ENCODE measurements at places on chromosomes 5 and 9.

GRCh38 chr9:125296843-125297372 lies 35.3 kb downstream of the GAPVD1 start:
- no peak for DNase-seq

DNA sequence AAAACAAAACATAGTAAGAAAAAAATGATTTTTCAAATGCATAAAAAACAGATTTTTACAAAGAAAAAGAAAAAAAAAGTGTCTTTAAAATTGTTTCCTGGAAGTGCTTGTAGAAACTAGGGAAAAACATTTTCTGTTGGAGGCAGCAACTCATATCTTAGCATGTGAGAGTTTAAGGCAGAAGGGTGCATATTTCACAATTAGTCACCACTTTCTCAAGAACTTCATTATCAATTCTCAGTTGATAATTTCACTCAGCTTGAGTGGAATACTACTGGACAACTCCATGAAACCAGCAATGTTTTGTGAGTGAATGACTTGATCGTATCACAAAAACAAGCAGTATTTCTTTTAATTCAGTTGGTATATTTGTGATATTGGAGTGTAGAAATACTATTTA lies 508.3 kb upstream of the DAB2 start:
- DNase-seq: no peak

- DNase-seq: no peak
Observed at GRCh38 chr5:135825373-135826220, 8.9 kb upstream of the SLC25A48 start.

DNA sequence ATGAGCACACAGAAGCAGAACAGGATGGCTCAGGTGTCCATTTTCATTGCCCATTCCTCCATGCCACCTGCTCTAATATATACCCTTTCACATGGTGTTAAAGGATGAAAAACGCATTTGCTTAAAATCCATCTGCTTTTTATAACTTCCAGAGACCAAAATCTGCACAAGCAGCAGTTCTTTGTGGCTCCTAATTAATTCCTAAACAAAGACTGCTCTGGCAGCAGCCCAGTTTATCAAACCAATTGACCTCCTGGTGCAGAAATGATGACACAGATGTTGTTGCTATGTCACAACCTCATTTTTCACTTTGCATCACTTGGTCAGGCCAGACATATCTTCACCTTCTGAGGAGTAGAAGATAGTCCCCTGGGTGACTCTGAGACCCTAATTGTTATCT lies 141.2 kb downstream of the ASTN2 start:
- DNase-seq: no peak

DNA sequence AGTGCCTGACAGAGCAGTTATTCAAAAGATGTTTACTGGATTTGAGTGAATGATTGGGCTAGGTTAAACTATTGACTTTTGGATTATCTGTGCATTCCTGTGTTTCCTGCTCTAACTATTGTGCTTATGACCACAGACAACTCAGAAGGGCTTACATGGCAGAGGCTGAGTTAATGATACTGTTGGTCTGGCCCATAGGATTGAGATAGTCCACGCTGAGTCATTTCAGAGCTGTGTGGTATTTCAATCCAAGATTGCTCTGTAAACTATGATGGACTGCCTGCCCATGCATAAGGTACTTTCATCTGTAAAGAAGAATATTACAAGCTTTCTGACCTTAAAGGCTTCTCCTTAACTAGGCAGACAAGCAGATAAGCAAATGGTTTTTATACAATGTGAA lies 49.1 kb upstream of the SLIT3 start:
- peak; percentile 51 for DNase-seq

- peak; percentile 92 for DNase-seq
Observed at GRCh38 chr9:110626101-110626829, 42.3 kb upstream of the MUSK start.

DNA sequence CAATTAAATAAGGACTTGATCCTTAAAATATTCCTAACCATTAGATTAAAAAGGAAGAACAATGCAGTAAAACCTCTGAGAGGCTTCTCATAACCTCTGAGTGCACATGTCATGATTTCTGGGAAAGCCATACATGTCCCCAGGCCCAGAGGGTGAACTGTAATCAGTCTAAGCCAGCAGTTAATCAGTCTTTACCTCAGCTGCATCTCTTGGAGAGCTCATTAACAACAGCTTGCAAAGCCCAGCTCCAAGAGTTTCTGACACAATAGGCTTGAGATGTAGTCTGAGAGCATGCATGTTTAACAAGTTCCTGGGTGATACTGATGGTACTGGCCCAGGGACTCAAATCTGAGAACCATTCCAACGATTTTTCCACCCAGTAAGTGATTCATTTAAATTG lies 392.1 kb downstream of the DNAH5 start:
- no peak for DNase-seq

DNA sequence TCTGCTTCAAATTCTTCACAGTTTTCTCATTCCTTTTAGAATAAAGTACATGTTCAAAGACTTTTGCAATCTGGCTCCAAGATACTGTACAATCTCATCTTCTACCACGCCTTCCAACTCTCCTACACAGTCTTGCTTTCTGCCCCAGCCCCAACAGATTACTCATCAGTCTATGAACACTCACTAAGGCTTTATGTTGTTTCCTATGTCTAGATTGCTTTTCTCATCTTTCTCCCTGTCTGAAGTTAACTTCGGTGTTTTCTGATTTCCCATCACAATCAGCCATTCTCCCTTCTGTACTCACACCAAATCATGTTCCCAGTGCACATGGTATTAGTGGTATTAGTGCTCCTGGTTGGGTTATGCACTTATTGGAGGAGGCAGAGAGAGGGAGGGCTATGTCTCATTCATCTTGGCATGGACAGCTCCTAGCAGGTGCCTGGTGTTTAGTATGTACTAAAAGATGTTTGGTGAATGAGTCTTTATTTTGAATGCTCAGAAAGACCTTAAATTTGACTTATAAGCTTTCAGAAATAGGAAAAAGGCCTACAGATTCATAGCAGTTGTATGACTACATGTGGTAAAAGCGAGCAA lies 44.0 kb upstream of the ZNF608 start:
- DNase-seq: no peak

DNA sequence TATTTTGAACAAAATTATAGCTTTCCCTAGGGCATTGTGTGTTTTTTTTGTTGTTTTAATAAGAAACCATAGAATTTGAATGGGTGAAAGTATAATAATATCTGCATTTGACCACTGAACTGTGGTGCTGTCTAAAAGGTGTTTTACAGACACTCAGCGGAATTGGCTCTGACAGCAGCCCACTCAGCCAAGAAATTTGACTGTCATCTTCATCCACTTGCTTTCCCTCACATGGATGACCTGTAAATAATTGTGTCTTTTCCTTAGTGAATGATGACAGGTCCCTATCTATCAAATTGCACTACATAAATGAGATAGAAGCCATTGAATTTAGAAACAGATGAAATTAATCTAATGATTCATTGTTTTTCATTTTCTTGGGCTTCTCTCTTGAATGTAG lies 150.0 kb downstream of the PAM start:
- no peak for DNase-seq

DNA sequence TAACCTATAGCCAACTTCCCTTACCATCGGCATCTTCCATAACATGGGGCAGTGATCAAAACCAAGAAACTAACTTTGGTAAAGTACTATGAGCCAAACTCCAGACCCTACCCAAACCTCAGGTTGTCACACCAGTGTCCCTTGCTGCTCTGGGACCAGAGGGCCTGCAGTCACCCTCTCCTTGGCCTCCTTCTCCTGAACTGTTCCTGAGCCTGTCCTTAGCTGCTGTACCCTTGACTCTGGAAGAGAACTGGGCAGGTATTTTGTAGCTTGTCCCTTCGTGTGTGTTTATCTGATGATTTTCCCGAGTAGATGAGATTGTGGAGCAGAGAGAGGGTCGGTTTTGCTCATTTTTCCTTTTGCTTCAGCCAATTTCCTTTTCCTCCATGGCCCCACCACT lies 240.4 kb downstream of the SYK start:
- no peak for DNase-seq

- DNase-seq: no peak
Observed at GRCh38 chr5:59337240-59337639, 556.3 kb downstream of the PDE4D start.

DNA sequence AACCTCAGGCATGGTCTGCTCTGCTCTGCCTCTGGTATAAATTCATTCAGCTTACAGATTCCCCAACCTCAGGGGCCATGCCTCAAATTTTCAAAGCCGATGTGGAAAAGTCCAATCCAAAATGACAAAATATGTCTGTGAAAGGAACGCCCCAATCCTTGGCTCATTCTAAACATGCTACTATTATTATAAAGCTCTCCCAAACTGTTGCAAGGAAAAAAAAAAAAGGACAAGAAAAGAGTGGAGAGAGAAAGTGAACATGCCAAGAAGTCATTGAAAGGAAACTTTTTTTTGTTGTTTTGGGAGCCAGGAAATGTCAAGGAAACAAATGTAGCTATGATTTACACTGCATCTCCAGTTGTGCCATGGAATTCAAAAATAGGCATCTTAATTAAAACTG lies 3.8 kb downstream of the COL23A1 start:
- no peak for DNase-seq

DNA sequence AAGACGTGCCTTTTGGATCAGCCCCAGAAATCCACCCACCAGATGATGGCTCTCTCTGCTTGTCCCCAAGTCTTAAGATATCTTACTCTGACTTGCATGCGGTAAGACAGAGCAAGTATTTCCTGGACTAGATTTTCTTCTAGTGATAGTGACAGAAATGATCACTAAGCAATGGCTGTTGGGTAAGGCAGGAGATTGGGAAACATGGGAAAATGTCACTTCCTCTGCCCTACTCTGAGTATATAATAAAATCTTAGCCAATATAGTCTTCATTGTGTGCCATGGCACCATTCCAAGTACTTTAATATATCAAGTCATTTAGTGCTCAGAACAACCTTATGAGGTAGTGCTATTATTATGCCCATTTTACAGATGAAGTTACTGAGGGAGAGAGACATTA lies 31.0 kb upstream of the GNA14 start:
- no peak for DNase-seq

DNA sequence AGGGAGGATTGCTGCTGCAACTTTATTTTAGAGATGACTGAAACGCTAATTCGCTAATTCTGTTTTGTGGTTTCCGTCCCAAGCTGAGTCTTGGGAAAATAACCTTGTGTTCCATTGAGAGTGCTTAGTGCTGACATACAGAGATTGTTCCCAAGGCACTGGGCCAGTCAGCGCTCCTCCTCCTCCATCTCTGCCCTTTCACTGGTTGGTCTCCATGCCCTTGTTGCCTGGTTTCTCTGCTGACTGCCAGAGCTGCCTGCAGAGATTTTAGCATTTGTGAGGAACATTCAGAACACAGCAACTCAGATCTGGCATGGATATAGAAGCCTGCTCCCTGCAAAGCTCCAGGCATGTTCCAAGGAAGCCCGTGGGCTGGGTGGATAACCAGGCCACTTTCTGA lies 126.0 kb upstream of the IRX2 start:
- DNase-seq: no peak

DNA sequence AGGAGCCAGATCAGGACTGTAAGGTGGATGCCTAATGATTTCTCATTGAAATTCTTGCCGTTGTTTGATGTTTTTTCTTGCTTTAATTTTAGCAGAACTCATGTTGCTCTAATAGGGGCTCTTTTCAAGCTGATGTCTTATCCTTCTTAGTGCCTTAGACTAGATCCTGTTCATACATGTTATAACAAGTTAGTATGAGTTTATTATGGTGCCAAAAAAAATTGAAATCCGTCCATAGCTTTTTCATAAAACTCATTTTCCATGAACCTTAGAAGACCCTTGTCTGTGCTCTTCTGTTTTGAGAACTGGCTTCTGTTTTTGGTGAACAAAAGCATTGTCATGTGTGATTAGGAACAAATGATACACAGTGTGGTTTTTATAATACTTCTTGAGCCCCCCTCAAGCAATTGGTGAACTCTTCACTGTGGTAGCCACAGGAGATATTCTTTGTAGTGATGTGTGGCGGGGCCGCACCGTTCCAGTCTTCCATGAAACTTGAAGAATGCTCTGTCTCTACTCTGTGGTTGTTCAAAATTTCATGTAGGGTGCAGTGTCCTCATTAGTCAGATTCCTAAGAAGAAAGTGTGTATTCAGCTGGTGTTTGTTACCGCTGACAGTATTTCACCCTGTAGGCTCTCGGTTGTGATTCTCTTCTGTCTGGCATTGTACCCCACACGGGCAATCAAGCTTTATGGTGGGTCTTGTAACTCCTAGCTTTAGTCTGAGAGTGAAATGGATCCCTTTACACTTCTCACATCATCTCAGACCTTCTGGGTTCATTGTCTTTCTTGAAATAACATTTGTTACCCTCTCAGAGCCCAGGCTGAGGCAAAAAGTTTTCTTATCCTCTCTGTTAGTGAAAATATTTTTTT lies 10.7 kb downstream of the OTULIN start:
- no peak for DNase-seq

DNA sequence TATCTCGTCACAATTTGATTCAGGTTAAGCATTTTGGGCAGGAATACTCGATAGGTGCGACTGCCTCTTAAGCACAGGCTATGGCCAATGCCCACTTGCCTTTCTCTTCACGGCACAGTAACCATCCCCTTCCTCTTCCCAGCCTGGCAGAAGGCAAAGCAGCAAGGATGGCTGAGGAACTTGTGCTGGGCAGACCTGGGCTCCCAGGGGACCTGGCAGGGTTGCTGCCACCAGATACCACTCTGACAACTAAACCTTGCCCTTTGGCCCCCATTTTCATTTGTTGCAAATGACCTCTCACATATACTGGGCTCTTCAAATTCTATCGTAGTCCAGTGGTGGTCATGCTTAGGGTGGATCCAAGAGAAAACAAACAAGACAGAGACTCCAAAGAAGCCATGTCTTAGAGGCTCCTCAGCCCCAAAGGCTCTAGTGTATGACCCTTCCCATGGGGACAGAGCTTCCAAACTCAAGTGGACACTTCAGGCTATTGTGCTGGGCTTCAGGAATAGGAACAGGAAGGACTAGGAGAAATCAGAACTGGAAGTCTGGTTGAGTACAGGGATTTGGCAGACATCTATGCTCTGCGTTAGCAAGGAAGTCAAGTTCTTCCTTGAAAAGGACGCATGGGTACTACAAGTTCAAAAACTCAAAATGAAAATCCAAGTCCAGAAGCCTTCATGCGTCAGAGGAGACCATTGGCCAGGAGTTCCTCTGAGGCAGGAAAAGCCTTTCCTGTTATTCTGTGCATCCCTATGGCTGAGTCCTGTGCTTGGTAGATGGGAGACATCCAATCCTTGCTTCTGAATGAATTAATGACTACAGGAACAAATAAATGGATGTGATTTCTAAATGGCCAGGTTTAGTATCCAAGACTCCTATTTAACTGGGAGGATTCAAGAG lies 64.6 kb upstream of the PLPP1 start:
- no peak for DNase-seq

- DNase-seq: peak; percentile 31
Observed at GRCh38 chr5:160097991-160098390, 21.3 kb downstream of the PWWP2A start.

DNA sequence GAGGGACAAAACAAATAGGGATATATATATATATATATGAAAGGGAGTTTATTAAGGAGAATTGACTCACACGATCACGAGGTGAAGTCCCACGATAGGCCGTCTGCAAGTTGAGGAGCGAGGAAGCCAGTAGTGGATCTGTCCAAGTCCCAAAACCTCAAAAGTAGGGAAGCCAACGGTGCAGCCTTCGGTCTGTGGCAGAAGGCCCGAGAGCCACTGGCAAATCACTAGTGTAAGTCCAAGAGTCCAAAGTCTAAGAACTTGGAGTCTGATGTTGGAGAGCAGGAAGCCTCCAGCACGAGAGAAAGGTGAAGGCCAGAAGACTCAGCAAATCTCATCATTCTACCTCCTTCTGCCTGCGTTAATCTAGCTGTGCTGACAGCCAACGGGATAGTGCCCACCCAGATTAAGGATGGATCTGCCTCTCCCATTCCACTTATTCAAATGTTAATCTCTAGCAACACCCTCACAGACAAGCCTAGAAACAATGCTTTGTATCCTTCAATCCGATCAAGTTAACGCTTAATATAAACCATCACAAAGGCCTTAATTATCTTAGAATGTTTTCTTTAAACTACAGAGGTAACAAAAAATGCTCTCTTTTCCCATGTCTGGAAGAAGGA lies 23.8 kb upstream of the DAB2 start:
- DNase-seq: no peak
